ENCODE measurements at places on chromosomes 5 and 9. TPM values are rescaled to one million over a fixed set of nuclear protein-coding genes. Genes with fewer than 3 reads are reported as not detected.
A peak's percentile ranks its signal among the peaks of the same experiment; 100 is the strongest.

DNA sequence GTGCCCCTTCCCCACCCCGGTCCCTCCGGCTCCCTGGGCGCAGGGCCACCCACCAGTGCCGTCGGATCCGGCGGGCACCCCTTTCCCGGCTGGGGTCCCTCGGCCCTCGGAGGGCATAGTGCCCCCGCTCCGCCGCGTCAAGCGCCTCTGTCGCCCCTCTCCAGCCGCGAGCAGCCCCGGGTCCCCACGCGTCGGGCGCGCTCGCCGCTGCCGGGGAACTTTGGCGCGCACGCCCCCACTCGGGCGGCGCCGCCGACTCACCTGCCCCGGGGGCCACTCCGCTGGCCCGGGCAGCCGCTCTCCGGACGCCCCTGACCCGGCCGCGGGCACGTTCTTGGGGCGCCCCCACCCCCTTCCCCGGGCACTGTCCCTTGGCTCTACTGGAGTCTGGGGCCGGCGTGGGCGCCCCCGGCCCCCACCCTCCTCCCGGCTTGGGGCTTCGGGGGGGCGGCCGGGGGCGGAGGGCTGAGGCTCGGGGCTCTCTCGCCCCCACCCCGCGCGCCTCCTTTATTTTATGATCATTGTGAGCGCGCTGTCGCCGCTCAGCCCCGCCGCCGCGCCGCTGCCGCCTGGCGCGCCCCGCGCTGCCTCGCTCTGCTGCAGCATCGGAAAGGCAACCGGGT is 1.1 kb upstream of the FAM78A start:
- DNase-seq: no peak

GRCh38 chr5:57454896-57455295 is 27.7 kb downstream of the ACTBL2 start:
- DNase-seq: no peak

OBP2A gene
- total RNA-seq: not detected

DNA sequence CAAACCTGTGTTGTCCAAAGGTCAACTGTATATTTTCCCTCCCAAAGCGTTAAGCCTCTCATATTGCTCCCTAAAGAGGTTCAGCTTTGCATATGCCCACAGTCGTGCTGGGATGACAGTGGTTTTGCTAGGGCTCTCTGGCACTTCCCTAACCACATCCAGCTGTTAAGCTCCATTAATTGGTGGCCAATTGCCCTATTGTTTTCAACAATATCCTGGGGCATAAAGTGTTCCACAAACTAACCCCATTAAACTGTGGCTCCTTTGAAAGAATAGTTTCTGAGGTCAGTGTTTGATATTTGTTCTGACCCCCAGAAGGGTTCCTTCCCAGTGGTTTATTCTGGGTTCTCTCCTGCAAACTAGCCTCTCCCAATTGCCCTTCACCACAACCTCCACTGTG is 194.5 kb downstream of the HSD17B3 start:
- no peak for DNase-seq

- DNase-seq: no peak
Observed at GRCh38 chr5:150585781-150586341, 54.6 kb upstream of the SYNPO start.

TTC16 gene
- 0.09 TPM for total RNA-seq

DNA sequence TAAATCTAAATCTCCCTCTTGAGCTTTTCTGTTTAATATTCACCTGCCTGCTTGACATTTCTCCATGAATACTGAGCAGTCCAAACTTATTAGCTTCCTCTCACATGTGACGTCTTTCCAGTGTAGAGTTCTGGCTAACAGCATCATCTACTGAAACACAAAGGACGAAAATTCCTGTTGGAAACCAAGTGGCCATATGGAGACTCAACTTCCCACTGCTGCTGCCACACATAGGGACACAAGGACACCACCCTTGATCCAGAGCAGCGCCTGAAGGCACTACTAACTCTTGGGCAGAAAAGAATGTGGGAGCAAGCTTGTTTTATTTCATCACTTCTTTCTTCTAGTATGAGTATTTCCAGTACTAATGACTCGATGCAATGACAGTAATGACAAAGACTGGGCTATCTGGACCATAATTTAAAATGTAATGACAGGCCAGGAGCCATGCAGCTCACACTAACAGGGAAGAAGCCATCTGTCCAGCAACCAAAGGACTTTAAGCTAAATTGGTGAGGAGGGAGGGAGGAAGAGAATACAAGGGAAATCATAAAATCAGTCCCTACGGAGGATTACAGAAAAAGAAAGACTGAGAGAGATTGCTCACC is 19.2 kb downstream of the RNF130 start:
- DNase-seq: no peak

ABO gene
- 1.5 TPM for total RNA-seq

GRCh38 chr9:89436326-89436725 is 61.6 kb downstream of the SEMA4D start:
- DNase-seq: no peak

DNA sequence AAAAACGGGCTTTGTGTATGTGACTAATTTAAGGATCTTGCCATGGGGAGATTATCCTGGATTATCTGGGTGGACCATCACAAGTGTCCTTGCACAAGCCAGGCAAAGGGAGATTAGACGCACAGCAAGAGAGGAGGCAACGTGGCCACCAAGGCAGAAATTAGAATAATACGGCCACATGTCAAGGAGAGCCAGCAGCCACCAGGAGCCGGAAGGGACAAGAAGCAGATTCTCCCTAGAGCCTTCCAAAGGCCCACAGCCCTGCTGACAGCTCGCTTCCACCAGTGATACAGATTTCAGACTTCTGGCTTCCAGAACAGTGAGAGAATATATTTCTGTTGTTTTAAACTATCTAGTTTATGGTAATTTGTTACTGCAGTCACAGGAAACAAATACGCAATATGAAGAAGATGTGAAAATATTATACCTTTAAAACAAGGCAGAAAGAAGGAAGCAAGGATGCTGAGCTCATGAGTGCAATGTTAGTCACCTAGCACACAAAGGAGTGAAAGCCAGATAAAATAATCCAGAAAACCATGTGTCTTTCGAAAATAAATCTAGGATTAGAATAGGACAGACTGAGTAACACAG is 28.7 kb upstream of the F2RL1 start:
- DNase-seq: no peak

DNA sequence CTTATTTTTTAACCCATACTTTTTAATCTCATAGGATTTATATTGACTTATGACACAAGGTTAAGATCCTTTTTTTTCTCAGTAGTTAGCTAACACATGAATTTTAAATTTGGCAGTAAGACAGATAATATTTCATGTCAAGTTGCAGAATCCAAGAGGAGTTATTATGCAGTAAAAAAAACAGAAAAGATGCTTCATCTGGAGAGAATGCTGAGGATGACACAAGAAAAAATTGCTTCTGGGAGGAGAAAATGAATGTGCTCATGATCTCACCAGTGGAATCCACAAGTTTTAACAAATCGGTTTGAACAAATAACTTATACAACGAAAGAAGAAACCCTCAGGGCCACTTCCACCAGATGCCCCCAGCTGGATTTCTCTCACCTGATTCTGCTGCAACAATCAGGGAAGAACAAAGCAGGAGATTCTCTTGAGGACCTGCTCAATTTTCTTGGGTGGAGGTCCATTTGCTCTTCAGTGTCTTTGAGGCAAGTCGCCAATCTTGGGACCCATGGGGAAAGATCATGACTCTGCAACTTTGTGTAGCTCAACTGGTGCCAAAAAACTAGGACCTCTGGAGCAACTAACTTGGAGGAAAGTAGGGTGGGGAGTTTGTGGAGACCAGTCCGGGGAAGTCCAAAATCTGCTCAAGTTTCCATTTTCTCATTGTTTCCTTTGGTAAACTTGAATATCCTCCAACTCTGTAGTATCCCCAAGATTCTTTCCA is 50.5 kb upstream of the TNFSF15 start:
- no peak for DNase-seq

- no peak for DNase-seq
Observed at GRCh38 chr9:75930730-75931321, 40.4 kb downstream of the PCSK5 start.

PCDHB4 gene
- total RNA-seq: 5.2 TPM

GRCh38 chr5:43315263-43315662 is 2.1 kb upstream of the HMGCS1 start:
- no peak for DNase-seq

SLC25A2 gene
- total RNA-seq: 0.46 TPM

- no peak for DNase-seq
Observed at GRCh38 chr9:121398374-121398773, 28.3 kb upstream of the STOM start.

PCDHGB2 gene
- 5.2 TPM for total RNA-seq

DNA sequence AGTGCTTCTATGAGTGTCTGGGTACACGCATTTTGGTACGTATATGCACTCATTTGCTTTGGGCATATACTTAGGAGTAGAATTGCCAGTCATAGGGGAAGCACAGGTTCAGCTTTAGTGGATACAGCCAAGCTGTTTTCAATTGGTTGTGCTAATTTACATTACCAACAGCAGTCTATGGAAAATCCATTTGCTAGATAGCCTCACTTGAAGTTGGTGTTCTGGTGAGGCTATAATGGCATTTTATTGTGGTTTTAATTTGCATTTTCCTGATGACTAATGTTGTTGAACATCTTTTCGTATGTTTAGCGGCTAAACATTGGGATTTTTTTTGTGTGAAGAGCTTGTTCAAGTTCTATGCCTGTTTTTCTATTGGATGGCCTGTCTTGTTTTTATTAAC is 76.8 kb upstream of the ANKH start:
- no peak for DNase-seq

DNA sequence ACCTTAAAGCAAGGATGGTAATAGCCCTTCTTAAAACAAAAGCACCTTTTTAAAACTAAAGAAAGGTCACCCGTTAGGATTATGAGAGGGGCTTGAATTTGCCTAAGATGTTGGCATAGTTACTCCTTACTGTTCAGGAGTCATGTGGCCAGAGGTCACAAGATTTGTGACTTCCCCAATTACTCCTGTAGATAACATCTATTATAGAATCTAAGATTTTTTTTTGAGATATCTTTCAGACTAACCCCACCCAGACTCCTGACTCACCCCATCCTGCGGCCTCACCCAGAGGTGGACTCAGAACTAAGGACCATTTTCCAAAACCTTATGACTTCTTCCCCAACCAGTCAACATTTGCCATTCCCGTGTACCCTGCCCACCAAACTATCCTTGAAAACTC is 2.4 kb downstream of the CD180 start:
- no peak for DNase-seq

- DNase-seq: no peak
Observed at GRCh38 chr5:6905423-6905822, 192.2 kb downstream of the TENT4A start.

RXFP3 gene
- total RNA-seq: not detected

- DNase-seq: no peak
Observed at GRCh38 chr5:88952996-88953643, 70.1 kb upstream of the MEF2C start.

DNA sequence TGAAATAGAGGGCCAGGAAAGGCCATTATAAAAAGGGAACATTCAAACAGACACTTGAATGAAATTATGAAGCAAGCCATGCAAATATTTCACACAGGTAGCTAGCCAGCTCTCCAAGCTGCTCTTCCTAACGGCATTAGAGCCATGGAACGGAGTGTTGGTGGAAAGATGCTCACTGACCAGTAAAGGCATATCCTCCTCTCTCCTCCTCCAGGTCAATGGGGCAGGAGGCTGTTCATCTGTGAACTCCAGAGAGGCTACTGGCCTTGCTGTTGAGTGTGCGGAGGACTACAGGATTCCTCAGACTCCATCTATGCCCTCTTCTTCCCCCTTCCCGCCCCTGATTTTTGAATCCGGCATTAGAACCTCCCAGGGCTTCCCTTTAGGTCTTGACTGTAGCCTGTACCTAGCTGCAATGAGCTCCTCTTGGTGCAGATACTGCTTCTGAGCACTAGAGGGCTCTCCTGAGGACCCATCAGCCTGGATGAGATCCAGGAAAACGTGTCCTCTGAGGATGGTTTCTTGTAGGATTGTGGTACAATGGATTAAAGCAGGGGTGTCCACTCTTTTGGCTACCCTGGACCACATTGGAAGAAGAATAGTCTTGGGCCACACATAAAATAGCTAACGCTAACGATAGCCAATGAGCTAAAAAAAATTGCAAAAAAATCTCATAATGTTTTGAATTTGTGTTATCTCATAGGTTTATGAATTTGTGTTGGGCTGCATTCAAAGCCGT is 162.2 kb downstream of the SREK1 start:
- no peak for DNase-seq

- DNase-seq: no peak
Observed at GRCh38 chr9:6234014-6234413, 18.4 kb downstream of the IL33 start.

GRCh38 chr5:135332519-135333150 is 66.4 kb downstream of the MACROH2A1 start:
- no peak for DNase-seq

DNA sequence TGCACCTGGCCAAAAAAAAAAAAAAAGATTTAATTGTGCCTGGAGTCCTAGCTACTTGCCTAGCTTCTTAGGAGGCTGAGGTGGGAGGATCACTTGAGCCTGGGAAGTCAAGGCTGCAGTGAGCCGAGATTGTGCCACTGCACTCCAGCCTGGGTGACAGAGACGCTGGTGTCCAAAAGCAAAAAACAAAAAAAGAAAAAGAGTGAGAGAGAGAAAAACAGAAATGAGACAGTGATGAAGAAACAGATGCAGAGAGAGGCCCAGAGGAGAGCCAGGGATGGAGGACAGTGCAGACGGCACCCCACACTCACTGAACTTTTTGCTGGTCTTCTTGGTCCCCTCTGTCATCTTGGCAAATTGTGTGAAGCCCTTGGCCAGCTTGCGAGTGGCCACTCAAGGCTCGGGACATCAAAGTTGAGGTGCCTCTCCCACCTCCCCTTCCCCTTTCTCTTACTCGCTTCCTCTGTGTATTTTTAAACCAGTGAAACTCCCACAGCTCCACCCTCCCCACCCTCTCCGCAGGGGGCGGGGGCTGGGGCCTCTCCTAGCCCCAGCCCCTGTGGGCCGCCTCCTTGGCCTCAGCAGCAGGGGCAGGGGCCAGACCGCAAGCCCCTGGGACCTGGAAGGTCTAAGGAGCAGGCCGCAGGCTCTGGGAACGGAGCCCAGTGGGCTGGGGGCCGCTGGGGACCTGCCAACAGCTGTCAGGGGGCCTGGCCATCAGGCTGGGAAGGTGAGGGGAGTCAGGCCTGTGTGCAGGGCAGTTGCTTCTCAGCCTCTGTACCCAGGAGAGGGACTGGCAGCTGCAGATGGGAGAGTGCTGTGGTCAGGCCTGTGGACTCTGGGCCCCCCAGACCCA is at the start of gene SH2D3C:
TSS of gene SH2D3C (minus strand) at position 387 of the 856 bp plus-strand sequence. CDS start at position 348, 39 bp downstream.
- no peak for DNase-seq

DNA sequence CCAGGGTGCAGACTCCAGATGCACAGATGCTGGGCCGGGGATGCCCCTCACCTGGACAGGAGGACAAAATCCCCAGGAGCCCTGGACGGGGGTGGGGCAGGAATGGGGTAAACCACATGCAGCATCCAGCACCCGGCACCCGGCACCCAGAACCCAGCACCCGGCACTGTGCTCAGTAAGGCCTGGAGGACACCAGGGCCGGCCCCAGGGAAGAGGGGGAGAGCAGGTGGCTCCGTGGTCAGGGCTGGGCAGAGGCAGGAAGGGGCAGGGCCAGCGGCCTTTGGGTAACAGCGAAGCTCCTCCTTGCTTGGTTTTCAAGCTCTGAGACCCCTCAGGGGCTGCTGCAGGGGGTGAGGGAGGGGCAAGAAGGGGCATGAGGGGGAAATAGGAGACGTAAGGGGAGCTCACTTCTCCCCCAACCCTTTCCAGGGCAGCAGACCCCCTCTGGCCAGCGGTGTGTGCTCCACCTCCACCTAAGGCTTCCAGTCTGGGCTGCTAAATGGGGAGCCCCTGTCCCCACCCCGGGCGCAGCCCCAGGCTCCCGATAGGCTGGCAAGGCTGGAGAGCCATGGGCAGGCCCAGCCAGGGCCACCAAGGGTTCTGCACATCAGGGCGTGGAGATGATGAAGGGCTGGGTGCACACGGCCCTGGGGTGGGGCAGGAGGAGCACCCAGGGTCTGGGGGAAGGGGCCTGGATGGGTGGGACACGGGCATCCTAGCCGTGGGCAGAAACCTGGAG is 17.8 kb upstream of the SLC6A19 start:
- DNase-seq: peak; percentile 77
